Spinal cord (tissue), 10 donors: ENCODE measurements at places on chromosomes 2 and 18.

DNA sequence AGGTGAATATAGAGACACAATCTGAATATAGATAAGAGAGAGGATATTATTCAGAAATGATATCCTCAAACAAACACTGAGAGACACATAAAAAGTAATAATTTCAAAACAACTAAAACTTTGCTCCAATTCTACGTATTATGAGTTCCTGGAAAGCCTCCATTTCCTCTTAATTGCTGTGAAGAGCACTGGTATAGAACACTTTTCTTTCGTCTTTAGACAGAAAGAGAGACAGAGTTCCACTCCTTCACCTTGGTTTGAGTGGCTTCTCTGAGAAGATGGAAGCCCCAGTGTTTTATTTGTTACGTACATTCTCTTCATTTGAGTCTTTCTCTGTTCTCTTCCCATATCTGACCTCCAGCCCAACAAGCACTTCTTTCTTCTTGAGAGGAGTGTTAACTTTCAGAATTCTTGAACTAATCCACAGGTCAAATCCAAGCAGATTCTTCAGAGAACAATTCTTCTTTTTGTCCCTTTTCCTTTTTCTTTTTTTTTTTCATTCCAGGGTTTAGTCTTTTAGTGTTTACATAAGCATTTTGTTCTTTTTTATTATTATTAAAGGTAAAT lies 6.4 kb upstream of the PIK3C3 start:
- DNase-seq: no peak

DNA sequence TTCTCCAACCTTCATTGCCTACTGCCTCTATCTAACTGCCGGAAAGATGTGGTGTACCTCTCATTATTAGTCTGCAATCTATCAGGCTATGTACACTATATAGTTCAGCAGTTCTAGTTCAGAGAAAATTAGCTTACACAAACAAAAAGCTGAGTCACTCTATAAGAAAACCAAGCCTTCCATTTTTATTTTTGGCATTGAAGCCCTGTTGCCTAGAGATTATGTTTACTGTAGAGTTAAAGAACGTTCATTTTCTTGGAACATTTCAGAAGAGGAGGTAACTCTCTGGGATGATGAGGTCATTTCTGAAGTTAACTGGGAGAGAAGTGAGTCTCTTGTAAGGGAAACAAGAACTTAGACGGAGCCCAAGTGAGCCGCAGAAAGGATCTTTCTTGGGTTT lies 133.5 kb downstream of the FAM124B start:
- DNase-seq: peak; percentile 45

GRCh38 chr2:23241611-23242245 lies 143.3 kb upstream of the KLHL29 start:
- DNase-seq: no peak

DNA sequence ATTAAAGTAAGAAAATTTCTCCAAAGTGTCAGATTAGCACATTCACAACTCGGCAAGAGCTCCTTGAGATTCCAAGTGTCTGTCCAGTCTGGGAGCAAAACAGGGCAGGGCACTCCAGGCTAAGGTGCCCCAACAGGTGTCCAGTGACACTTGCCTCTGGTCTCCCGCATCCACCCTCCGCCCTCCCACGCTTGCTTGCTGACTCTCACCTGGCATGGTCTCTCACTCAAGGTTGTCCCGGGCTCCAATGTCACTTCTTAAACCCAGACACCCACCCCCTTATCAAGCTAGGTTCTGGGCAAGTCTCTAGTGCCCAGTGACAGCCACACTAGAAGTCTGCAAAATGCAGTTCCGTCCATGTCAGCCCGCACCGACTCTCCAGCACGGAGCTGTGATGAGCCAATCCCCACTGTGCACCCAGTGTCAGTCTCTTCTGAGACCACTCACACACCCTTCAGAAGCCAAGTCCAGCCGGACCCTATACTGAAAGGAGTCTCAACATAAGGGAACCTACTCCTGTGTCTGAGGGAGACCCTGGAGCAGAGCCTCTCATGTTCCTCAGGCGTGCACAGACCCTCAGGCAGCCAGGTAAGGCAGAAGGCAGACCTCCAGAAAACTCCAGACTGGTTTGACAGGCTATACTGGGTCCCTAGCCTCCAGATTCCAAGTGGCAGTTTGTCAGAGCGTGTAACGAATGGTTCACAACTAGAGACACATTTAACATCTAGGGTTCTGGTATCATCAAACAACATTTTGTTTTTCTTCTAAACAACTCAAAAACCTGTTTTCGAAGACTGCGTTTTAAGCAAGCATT lies 45.6 kb downstream of the HDLBP start:
- DNase-seq: no peak

DNA sequence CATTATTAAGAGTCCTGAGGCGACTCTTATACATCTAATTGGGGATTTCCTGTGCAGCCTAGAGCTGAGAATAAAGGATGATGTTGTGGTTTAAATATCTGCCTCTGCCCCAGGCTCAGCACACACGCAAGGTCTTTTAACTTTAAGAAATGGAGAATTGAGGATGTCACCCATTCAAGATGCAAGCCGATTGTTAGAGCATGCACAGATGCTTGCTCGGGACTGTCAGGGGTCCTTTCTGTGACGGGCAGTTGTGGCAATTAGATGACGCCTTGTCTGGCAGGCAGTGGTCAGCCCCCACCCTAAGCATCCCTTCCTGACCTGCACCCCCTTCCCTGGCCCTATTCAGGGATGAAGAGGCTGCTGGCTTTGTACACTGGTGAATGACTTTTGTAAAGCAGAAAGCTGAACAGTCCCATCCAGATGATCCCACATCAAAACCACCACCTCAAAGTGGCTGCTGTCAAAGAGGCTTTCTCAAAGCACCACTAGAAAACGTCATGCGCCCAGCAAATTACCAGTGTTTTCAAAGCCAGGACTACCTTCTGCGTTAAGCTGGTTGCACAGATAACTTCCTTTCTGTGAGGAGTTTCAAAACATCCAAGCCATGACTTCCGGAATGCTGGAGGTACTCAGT lies 23.7 kb downstream of the FAM178B start:
- DNase-seq: no peak

DNA sequence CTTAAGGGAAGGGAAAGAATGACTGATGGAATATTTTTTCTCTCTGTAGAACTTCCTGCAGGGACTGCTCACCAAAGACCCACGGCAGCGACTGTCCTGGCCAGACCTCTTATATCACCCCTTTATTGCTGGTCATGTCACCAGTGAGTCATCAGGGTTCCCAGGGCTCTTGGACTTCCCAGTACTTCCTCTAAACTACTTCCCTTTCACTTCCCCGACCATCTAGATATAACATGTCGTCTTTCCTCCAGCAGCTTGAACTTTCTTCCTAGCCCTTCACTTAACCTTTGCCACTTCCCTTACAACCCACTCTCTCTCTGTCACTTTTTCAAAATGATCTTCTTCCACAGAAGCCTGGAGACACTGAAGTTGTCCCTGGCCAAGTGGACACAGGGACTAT lies 7.2 kb downstream of the STK36 start:
- no peak for DNase-seq

DNA sequence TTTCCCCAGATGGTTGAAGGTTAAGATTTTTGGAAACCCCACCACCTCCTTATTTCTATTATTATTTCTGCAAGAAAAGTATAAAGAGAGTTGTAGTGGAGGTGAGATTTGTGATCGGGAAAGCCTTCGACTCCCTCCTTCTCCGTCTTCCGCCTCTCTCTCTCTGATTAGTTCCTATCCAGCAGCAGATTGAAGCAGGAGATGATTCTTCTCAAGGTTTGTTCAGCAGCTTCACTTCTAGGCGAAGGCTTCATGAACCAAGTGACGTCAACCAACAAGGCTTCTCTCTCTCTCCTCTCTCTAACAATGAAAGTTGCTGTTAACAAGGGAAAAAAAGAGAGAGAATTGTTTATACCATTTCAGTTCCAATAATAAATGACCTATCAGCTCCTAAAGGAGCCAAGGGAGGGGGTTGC lies at the start of gene BAZ2B:
Gene BAZ2B, minus strand, starts transcription at position 263 of the 416 bp plus-strand sequence. CDS start 137,829 bp downstream, outside the sequence.
- peak; percentile 93 for DNase-seq

GRCh38 chr2:8573942-8574195 lies 108.0 kb upstream of the ID2 start:
- DNase-seq: no peak

GRCh38 chr2:204544961-204545860 lies at the start of gene PARD3B:
PARD3B (plus strand) TSS chr2:204545475; CDS start chr2:204546000, 525 bp downstream.
- DNase-seq: peak; percentile 84

DNA sequence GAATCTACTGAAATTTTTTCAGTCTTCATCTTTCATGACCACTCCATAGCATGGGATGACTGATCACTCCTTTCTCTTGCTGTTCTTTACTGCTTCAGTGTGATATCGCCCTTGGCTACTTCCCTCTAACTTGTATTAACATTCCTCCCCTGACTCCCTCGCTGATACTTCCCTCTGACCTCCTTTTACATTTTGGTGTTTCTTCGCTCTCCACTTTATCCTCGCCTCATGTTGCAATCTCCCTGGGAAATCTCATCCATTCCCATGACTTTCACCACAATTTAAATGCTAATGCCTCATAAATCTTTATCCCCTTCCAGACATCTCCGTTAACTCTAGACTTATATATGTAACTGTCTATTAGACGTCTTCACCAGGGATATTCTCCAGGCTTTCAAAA lies 167.3 kb downstream of the IKZF2 start:
- DNase-seq: no peak

DNA sequence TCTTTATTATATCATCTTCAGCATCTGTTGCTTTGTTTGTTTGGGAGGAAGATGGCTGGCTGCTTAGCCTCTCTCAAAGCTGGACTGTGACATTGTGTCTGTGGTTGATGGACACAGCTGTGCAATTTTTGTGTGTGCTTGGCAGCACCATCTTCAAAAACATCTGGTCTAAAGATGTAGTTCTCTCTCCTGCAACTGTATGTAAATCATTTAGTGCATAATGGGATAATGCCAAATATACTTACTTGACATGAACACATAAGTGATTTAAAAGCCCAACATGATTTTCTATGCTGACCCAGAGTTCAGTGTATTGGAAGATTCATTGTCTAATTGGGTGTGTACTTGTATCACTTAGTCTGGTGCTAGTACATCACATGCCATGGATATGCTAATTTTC lies 112.2 kb downstream of the MAP4K4 start:
- DNase-seq: no peak

GRCh38 chr2:235654103-235654813 lies 160.4 kb downstream of the AGAP1 start:
- DNase-seq: no peak

DNA sequence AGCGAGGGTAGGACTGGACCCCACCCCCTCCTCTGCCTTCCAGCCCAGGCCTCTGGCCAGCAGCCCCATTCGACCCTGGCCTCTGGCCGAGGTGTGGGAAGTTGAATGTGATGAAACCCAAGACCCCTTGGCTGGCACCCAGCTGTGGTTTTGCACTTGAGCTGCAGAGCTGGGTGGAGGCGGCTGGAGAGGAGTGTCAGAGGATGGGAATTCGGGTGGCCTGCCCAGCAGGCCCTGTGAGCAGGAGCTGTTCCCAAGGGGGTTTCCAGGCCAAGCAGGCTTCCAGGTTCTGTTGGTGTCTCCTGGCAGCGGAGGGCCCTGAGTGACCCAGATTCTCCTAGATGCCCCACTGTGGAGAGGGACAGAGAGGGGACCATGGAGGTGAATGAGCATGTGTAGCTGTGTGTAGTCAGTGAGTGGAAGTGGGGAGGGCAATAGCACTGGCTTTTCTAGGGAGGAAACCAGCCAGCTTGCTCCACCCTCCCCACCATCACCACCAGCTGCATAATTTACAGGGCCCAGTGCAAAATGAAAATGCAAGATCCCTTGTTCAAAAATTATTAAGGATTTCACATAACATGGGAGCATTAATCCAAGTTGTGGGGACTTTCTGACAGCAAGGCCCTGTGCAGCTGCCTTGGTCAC lies 172.2 kb upstream of the HAAO start:
- DNase-seq: no peak

- no peak for DNase-seq
Observed at GRCh38 chr2:133972786-133973185, 281.1 kb upstream of the MGAT5 start.

- no peak for DNase-seq
Observed at GRCh38 chr2:224517963-224518362, 67.2 kb downstream of the CUL3 start.

- peak; percentile 92 for DNase-seq
Observed at GRCh38 chr2:207164006-207164831, 1.5 kb downstream of the KLF7 start.

- no peak for DNase-seq
Observed at GRCh38 chr18:67735506-67735905, 219.0 kb upstream of the DSEL start.

DNA sequence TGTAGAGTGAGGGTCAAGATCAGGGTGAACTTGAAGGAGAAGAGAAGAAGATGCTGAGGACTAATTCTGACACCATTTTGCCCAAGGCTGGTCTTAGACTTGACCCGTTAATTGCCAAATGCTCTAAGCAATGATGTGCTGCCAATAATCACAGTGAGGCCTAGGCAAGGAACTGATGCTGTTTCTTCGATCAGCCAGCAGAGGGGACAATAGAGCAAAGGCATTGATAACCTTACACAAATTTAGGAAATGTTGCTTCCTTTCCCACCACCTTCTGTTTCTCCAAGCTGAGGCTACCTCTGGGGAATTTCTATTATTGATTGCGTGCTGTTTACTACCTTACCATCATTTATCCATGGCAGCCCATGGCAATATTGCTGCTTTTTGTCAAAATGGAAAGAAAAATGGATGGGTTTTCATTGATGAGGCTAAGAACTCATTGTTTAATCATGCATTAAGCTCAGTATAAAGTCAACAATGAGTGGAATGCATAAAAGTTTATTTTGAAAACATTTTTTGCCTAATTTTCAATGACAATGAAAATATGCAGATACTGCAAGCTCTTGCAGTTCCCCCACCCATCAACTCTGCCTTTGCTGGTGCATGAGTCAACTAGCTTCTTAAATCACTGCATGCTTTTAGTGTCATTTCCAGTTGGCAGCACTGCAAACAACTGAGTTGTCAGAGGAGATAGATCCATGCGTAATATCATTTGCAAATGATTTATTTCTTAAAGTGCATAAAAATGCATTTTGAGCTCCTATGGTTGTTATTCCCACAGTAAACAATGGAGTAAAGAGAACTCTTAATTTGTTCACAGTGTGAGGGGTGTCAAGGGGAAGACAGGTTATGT lies 116.4 kb upstream of the NYAP2 start:
- DNase-seq: no peak

DNA sequence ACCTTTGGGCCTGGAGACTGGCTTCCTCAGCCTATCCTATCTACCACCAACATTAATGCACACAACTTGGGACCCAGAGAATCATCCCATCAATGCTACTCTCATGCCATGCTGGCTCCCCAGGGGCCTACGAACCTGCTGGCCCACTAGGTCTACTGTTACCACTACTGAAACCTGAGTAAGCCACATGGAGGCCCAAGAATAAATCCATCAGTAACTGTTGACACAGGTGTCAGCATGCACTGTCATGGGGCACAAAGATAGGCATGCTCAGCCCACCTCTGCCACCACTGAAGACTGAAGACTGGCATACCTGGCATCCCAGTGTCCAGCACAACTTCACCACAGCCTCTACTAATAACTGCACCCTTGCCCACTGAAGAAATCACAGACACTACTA lies 71.1 kb upstream of the ACVR1C start:
- no peak for DNase-seq

DNA sequence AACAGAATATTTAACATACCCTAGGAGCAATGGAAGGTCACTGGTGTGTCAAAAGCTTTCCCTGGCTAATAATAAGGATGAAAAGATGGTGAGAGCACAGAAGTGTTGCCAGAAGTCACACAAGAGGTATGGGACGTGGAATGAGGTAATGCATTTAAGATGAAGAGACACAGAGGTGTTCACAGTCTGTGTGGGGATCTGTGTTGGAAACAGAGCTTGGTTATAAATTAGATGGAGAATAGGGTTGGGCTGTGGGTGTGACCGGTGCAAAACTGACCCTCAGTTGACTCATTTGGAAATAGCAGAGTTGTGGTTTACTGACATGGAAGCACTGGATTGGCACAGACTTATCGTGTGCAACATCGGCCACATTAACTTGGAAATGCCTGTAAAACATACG lies 372.5 kb downstream of the SATB2 start:
- no peak for DNase-seq
